Fibroblast of skin of back (primary cell): ENCODE measurements at places on chromosomes 2 and 18.
A peak's percentile ranks its signal among the peaks of the same experiment; 100 is the strongest.

DNA sequence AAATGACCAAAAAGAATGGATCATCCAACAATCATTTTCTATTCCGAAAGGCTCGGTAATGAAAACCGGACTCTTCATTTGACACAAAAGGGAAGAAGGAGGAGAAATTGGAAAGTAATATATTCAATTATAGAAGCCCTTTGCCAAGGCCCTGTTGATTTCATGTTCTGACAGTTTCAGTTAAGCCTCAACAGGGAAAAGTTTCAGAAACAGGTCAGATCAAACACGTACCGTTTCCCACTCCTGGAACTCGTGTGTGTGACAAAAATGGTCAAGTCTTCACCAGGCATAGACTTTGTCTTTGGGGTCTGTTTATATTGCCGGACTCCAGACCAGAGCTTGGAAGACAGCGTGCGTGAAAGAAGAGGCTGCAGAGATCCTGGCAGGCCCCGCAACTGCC, 101.3 kb upstream of the BCL2L11 start:
- DNase-seq = no peak

- no peak for DNase-seq
These were observed 44.0 kb downstream of the ACKR3 start for GRCh38 chr2:236613612-236614011.

- no peak for DNase-seq
These were observed 31.0 kb downstream of the RBM43 start for GRCh38 chr2:151230627-151231140.

DNA sequence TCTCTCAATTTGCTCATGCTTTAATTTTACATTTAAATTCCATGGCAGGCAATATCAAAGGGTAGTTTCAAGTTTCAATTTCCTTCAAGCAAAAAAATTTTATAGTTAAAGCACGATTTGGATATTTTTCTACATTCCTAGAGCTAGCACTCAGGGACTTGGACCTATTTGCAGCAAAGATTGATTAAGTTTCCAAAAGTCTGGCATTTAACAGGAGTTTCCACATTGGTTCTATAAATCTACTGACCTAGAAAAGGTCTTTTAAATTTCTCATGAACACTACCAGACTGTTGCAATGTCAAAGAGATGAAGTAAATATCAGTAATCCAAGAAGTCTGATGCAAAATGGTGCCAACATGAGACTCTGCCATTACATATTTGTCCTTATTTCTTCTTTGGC, 253.7 kb upstream of the LINC00305 start:
- DNase-seq = no peak

- DNase-seq = peak; percentile 56
These were observed 76.9 kb upstream of the AGAP1 start for GRCh38 chr2:235416858-235417499.

DNA sequence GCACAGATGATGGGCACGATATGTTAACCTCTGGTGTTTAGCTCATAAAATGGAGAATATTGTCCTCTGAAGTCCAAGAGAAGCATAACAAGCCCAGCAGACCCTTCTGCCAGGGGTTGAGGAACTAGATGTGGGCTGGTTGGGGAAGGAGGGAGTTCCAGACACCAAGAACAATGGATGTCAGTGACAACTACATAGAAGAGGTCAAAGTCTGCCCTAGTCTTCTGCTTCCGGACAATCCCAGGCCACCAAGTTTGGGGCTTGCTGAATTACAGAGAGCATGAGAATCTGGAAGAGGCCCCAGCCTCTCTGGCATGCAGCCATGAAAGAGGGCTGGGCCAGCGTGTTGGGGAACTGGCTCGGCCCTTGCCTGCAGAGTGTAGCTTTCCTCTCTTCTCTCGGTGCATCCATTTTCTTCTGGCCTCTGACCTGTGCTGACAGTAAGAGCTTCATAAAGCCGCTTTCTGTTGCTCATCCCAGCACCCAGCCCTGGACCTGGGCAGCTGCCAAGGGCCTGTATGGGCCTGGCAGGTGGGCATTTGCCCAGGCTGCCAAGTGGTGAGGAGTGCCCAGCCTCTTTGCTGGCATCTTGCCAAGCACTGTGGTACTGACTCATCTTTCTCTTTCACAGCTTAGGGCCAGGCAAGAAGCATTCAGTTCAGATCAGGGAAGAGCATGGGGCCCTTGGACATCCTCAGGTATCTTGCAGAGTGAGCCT, 14.6 kb upstream of the LAPTM4A start:
- peak; percentile 65 for DNase-seq

DNA sequence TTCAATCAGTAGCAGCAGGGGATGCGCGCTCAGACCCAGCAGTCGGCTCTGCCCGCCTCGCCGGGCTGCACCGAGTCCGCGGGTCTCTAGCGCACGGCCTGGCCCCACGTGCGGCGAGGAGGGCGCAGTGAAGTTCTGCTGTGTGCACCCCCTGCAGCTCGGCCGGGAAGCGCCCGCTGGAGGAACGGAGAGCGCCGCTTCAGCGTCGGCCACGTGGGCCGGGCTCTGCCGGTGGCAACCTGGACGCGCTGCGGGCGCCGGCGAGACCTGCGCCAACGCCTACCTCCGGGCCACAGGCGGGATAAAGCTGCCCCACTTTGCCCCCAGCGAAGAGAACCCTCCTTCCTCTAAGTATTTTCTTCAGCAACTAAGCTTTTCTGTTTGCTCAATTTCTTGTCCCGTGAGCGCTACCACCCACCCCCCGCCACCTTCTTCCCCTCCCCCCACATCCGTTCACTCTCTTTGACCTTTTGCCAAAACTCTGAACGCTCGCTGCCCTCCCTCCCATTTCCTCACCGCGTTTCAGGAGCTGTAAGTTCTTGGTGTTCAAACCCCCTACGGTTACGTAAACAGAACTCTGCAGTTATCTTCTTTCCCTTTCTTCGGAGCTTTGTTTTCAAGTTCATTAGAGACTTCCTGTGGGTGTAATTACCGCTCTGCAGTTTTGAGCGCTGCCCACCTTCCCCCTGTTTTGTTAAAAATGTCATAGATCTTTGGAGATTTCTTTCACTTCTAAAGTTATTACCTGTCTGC, 42.6 kb upstream of the EDAR start:
- peak; percentile 23 for DNase-seq

DNA sequence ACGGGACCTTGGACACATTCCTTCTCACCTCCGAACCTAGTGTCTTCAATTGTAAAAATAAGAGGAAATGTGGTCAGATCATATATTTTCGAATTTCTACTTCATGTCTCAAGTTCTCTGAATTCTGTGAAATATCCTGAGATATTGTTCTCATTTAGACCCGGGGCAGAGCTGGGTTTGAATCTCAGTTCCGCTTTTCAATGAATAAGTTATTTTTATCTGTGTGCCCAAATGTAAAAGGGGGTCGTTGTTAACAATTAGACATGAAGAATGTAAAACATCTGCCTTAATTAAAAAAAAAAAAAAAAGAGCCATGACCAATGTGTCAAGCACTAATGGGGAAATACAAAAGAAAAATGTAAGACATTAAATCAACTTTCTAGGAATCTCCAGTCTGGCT, 48.9 kb upstream of the BCL11A start:
- no peak for DNase-seq

- DNase-seq = no peak
These were observed 58.2 kb downstream of the GNAL start for GRCh38 chr18:11747286-11747685.

- DNase-seq = no peak
These were observed 24.3 kb upstream of the IKZF2 start for GRCh38 chr2:213175673-213176247.

GRCh38 chr2:22934747-22935146, 450.2 kb upstream of the KLHL29 start:
- no peak for DNase-seq

GRCh38 chr2:173708806-173709205, 256.4 kb downstream of the SP3 start:
- DNase-seq = no peak

DNA sequence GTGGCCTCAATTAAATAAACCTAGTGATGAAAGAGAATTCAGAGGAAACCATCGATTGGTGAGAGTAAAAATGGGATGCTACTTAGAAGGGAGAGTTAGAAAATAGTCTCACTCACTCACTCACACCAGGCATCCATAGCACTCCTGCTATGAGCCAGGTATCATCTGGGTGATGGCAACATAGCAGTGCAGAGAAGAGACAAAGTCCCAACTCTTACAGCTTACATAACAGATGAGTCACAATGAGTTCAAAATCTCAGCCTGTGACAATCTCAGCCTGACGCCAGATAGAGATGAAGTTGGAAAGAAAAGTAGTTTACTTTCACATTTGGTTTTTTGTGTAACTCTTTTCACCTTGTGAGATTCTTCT, 55.4 kb upstream of the THOC1 start:
- peak; percentile 47 for DNase-seq

- peak; percentile 84 for DNase-seq
These were observed 60.8 kb downstream of the HS1BP3 start for GRCh38 chr2:20589975-20590703.

GRCh38 chr2:183037553-183038340, 510 bp downstream of the NCKAP1 start:
- peak; percentile 44 for DNase-seq

DNA sequence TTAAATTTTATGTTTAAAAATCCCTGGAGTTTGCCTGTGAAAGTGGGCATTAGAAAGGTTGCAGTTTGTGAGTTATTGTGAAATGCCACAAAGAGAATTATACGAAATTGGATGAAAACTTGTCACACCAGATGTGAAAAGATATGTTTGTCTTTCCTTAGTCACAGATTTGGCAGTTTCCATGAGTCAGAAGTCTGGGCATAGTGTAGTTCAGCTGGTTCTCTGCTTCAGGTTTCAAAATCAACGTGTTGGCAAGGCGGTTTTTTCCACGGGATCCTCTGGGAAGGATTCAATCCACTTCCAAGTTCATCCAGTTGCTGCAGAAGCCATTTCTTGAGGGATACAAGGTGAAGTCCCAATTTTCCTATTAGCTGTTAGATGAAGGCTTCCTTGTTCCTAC, 658.0 kb upstream of the CDH2 start:
- peak; percentile 75 for DNase-seq

DNA sequence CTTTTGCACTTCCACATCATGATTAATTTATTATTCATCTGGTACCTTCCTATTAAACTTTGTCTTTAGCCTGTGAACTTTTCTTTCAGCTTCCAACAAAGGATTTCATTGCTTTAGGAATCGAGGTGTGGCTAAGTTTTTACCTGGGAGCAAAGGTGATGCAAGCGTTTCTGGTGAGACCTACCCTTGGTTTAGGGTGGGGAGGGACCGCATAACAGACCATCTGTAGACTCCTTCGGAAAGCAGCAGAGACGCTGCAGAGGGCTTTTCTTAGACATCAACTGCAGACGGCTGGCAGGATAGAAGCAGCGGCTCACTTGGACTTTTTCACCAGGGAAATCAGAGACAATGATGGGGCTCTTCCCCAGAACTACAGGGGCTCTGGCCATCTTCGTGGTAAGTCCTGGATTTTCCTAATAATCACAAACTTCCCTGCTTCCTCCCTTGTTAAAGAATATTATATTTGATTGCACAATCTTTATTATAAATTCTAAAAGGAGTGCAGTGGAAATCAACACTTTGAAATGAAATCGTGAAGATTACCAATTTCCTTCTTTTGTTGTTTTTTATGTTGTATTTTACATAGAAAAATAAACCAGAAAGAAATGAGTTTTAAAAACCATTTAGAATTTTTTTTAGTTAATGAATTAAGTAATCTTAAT, at the start of gene DSG3:
Gene DSG3 (plus strand): TSS at position 212 of the 662 bp plus-strand sequence. CDS start 137 bp downstream, at position 349.
- no peak for DNase-seq

- no peak for DNase-seq
These were observed 1.3 kb upstream of the FEV start for GRCh38 chr2:218986148-218986761.

GRCh38 chr2:29931818-29932217, 10.4 kb upstream of the ALK start:
- DNase-seq = no peak

DNA sequence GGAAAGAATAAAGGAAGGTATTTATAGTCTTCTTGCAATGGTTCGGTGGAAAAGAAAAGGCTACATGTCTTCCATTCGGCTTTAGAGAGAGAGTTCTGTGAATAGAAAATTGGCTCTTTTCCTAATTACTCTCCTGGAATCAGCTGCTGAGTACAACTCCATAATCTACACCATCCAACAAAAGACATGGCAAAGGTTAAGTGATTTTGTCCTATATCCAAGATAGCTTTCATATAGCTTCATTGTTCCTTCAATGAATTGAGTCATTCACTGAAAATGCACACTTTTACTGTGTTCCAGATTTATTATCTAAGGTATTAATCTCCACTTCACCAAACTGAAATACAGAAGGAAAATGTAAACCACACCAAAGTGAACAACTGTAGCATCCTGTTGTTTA, 514.5 kb downstream of the LRRTM4 start:
- no peak for DNase-seq

- DNase-seq = peak; percentile 94
These were observed 149.4 kb upstream of the NDUFV2 start for GRCh38 chr18:8952769-8953760.

DNA sequence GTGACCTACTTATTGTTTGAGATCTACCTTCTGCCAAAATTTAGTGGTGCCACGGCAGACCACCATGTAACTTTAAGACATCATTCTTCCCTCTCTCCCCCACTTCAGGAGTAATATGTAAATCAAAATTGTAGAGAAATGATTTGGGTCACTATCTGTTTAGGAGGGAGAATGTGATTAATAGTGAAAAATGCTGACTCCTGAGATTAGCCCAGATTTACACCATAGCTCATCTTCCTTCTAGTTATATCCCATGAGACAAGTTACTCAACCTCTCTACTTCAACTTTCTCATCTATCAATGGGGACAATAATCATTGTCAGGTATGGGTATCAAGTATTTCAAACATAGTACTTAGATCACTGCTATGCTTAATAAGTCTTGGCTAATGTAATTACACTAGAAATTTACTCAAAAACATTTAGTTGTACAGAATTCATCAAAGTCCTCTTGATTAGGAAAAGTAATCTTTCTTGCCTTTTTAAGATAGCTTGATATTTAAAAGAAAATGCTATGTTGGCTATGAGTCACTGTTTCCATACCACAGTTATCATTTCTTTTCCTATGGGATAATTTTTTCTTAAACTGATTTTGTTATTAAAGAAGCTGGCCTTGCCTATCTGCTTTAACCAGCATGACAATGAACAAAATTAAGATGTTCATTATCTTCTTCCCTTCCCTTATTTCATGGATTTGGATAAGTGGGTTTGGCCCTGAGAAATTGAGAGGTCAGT, 1038.9 kb upstream of the ZEB2 start:
- DNase-seq = peak; percentile 42

DNA sequence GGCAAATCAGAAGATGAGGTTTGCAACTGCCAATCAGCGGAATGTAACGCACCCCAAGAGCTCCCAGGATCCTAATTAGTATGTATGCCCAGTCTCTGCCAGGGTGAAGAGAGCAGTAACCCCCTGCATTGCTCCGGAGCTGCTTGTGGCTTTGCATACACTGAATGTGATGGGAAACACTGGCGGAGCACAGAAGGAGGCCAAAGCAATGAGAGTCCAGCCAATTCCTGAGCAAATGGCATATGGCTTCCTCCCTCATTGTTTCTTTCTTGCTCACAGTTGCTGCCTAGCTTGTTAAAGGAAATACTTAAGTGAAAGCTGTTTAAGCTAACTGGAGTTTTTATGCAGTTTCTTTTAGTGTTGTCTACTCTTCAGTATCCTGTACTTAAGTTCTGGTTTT, 343.5 kb upstream of the NT5C1B start:
- peak; percentile 30 for DNase-seq

- no peak for DNase-seq
These were observed 6.5 kb downstream of the RNF103 start for GRCh38 chr2:86617153-86617552.
